ENCODE measurements at places on chromosomes 12 and 14.

GRCh38 chr14:78162202-78162601, 8.0 kb upstream of the NRXN3 start:
- DNase-seq: peak; percentile 37

- no peak for DNase-seq
Observed at GRCh38 chr12:90076851-90077319, 368.2 kb upstream of the ATP2B1 start.

- DNase-seq: no peak
Observed at GRCh38 chr12:116672010-116672409, 65.9 kb downstream of the SPRING1 start.

DNA sequence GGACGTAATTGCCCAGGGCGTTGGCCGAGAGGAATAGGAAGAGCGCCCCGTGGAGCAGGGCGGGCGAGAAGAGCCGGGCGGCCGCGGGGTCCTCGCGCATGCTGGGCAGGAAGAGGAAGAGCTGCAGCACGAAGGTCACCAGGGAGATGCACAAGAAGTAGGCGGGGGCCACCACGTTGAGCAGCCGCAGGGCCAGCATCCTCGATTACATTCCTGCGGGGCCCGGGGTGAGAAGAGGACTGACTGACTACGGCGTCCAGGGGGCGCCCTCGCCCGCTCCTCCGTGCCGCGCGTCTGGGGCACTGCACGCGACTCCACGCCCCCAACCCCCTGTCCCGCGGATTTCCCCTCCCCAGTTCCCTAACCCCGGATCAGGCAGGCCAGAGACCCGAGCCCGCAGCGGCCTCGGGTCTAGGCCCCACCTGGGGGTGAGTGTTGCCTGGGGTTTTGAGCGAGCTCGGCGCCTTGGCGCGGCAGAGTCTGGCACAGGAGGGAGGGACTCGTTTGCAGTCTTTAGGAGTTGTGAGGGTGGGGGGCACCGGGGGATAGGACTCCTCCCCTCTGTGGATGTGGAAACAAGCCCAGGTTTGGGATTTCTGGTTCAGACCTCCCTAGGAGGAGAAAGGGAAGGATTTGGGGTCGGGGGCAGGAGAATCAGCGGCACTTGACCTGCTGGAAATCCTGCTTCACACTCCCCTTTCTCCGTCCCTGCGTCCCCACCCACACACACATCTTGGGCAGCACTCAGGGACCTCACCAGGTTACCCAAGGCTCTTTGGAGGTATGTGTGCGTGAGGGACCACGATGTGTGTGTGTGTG, 1.8 kb downstream of the ZDHHC22 start:
- DNase-seq: peak; percentile 68

DNA sequence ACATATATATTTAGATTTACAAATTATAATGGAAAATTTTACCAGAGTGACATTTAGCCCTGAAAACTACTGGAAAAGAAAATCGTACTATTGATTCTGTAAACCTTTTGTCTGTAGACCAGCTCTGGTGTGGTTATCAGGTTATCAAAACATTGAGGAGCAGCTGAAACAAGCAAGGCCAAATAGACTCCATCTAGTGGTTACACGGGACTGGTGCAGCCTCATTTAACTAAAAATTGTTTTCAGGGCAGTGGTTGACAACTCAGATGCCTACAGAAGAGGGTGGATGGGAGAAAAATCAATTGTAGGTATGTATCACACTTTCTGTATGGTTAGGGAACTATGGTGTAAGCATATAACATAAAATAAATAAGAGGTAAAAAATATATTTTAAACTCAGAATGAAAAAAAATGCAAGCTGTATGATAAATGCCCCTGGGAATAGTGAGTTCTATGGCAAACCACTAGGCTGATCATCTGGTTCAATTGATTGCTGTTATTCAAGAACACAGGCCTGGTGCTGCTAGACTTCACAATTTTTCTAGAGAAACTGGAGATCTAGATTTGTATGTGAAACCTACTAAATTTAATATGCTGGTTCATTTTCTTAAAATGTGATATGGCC, 51.2 kb downstream of the ACSS3 start:
- peak; percentile 46 for DNase-seq

- DNase-seq: no peak
Observed at GRCh38 chr12:9109213-9109522, 6.6 kb downstream of the A2M start.

GRCh38 chr12:106132175-106133135, 6.3 kb downstream of the NUAK1 start:
- no peak for DNase-seq

GRCh38 chr12:22687361-22688076, 62.5 kb downstream of the ETNK1 start:
- peak; percentile 31 for DNase-seq

GRCh38 chr12:8905546-8905945, 8.8 kb upstream of the PHC1 start:
- DNase-seq: no peak

DNA sequence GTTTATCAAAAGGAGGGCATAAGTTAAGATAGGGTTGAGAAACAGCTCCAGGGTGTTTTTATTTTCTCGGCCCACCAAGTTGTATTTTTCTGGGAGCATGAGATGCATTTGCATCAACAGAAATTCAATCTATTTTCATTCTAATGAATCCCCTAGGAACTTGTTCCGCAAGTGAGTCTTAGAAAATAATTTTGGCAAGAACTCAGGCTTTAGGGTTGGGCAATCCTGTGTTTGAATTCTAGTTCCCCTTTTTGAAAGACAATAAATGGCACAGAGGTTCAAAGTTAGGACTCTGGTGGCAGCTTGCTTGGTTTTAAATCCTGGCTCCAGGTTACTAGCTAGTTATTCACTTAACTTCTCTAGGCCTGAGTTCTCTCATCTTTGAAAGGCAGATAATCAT, 23.7 kb downstream of the SLC5A8 start:
- DNase-seq: no peak

- DNase-seq: peak; percentile 60
Observed at GRCh38 chr12:87439990-87440827, 589.0 kb downstream of the C12orf50 start.

GRCh38 chr12:132488127-132489077, 1.5 kb upstream of the FBRSL1 start:
- peak; percentile 15 for DNase-seq

- no peak for DNase-seq
Observed at GRCh38 chr12:71671816-71672215, 7.7 kb downstream of the THAP2 start.

- DNase-seq: no peak
Observed at GRCh38 chr14:56193347-56193746, 75.1 kb downstream of the PELI2 start.

- peak; percentile 96 for DNase-seq
Observed at GRCh38 chr12:65649126-65649525, 175.2 kb upstream of the HMGA2 start.

- no peak for DNase-seq
Observed at GRCh38 chr12:45575823-45576475, 153.6 kb upstream of the ARID2 start.

DNA sequence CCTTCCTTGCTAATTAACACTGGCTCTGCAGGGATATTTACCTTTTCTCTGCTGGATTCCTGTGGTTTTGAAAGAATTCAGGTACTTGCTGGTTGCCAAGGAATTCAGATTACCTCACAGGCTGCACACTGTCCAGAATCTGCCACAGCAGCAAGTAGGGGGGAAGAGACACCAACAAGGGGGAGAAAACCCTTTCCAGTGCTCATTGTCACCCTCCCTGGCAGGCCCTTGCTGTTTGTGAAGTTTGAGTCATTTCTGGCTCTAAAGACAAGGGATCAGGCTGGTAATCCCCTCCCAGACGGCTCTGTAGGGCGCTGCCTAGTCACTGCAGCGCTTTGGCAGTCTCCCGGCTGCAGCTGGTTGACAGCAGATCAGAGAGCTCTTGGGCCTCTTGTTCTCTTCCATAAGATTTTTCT, 50.8 kb downstream of the TTLL5 start:
- DNase-seq: peak; percentile 98

DNA sequence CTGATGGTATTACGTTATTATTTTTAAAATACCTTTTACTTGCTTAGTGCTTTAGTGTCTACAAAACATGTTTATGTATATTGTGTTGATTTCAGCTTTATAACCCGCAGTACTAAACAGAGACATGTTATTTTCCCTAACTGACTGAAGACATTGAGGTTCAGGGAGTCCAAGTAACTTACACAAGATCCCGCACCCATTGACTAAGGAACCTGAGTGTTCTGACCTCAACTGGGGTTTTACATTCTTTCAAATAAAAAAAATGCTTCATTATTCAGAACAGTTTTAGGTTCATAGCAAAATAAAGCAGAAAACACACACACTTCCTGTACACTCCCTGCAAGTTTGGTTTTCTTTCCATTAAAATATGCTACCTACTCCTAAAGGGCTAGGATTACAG, 60.4 kb upstream of the METAP2 start:
- DNase-seq: peak; percentile 33

DNA sequence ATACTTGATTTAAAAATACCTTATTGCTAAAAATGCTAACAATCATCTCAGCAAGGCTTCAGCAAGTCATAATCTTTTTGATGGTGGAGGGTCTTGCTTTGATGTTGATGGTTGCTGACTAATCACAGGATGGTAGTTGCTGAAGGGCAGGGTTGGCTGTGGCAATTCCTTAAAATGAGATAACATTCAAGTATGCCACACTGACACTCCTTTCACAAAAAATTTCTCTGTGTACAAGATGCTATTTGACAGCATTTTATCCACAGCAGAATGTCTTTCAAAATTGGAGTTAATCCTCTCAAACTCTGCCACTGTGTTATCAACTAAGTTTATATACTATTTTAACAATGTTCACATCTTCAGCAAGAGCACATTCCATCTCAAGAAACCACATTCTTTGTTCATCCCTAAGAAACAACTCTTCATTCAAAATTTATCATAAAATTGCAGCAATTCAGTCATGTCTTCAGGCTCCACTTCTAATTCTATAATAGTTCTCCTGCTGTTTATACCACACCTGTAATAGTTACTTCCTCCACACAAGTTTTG, 16.1 kb downstream of the SCAF11 start:
- no peak for DNase-seq

- peak; percentile 70 for DNase-seq
Observed at GRCh38 chr14:21748869-21749303, 75.3 kb upstream of the OR4E1 start.

GRCh38 chr14:79949906-79950305, 261.4 kb downstream of the DIO2 start:
- no peak for DNase-seq

GRCh38 chr14:22598896-22599244, 770 bp downstream of the ABHD4 start:
- peak; percentile 67 for DNase-seq

DNA sequence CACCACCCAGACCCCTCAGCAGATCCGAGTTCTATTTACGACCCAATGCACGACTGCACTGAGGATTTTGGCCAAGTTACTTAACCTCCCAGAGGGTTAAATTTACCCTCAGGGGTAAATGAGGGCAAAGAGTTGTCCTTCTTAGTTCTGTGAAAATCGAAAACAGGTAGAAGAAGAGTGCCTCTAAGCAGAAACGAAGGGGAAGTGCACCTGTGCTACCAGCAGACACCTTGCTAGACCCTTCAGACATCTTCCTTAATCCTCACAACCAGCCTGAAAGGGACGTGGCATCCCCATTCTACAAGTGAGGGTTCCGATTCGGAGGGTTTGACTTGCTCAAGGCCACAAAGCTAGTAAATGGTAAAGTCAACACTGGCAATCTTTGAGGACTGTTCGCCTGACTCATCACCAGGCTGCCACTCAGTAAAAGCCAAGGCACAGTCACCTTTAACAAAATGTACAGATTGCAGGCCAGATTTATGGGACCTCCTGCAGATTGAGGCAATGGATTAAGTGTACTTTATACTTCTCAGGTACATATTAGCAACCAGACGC, 1.6 kb downstream of the GSG1 start:
- peak; percentile 88 for DNase-seq

- DNase-seq: no peak
Observed at GRCh38 chr12:83473408-83474095, 786.8 kb downstream of the TMTC2 start.

- peak; percentile 77 for DNase-seq
Observed at GRCh38 chr12:81502912-81503695, 256.0 kb downstream of the PPFIA2 start.

DNA sequence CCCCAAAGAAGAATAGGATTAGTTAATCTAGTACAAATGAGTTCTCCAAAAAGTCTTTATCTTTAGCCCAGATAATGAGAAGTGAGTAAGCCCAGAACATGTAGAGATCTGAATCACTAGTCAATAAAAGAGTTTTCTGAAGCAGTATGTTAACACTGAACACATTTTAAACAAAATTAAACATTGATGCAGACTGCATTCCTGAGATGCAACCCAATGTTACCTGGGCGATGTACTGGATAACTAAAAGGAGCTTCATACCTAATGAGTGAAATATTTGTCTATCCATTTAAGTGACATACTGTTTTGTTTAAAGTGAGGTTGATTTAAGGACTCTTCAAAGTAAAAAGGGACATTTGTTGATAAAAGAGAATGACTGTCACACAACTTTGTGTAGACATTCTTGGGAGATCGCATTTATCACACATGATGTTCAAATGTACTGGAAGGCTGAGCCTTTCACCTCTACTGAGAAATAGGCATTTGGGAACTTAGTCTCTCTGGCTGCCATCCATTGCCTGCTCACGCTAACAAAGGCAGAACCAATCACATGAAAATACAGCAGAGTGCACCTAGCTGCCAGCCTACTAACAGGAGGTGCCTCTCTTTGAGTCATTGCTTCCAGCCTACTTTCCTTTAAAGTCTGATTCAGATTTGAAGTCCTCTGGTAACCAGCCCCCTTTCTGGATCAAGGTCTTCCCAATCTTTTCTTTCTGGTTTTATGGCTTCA, 287.7 kb downstream of the BTG1 start:
- no peak for DNase-seq

DNA sequence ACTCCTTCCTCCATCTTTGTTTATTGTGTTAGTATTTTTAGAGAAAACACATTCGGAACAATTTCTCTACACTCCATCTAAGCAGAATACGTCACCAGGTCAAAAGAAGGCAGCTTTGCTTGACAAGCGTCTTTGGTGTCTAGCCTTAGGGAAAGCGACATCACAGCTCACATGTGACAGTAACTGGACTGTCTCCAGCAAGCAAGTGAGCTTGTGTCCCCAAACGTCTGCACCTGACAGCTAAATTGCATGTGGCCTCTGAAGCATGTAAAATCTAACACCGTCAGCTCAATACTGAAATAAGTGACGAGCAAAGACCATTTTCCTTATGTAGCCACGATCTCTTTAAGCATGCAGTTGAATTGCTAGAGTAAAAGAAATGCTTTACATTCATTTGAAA, 509.8 kb downstream of the GLT1D1 start:
- no peak for DNase-seq

DNA sequence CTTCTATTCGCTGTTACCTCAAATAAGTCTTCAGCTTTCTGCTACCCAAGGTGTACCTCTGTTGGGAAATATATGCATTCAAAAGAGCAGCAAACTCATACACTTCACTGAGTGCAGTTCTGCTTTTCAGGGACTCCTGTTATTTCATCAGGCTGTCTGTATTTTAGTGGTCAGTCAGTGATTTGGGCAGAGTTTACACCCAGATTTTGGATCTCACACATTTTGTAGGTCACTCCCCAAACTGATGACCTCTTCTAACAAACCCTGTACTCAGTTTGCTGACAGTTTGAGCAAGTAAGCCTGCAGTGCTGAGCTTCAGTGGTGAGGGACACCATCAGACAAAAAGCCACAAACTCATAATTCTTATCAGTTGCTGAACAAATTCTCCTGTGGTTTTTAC, 8.2 kb upstream of the WASHC4 start:
- no peak for DNase-seq

Data from Daoy (cell line).